Motor neuron (in vitro differentiated cells): ENCODE measurements at places on chromosomes 6 and 20. TPM values are rescaled to one million over a fixed set of nuclear protein-coding genes. Genes with fewer than 3 reads are reported as not detected.

- ATAC-seq: peak; percentile 3
Measured at GRCh38 chr20:62164879-62165761, 17.7 kb upstream of the MTG2 start.

DNA sequence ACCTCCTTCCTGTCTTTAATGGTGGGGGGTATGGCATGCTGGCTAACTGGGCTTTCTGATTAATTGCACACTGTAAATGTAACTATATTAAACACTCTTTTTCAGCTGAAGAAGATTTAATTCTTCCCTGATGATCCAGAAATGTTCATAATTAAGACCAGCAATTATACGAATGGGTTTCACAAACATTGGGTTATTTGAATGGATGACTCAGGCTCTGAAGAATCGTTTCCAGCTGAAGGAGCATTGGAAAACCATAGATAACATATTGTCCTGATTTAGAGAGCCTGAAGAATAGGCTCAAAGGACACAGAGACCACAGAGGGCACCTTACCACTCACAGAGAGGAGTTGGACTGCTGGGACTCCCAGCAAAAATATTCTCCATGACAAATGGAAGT is 130.7 kb upstream of the SSTR4 start:
- no peak for ATAC-seq

- no peak for ATAC-seq
Measured at GRCh38 chr6:90039911-90040310, 145.6 kb downstream of the GJA10 start.

- ATAC-seq: peak; percentile 1
Measured at GRCh38 chr20:49891476-49892110, 23.7 kb downstream of the SPATA2 start.

DNA sequence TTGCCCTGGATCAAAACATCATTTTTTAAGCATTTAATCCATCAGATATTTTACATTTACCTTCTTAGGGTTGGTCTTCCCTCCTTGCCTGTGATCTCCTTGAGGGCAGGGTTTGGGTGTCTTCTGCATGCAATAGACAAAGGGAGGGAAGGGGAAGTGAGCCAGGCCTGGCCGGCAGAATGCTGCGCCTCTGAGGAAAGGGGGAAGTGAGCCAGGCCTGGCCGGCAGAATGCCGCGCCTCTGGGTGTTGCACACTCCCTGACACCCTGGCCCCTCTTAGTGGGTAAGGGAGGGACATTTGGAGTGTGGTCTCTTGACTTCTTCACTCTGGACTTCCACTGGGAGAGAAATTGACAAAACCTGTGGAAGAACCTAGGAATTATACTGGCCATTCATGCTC is 12.4 kb downstream of the PSMF1 start:
- no peak for ATAC-seq

- no peak for ATAC-seq
Measured at GRCh38 chr20:24340933-24341332, 128.5 kb upstream of the SYNDIG1 start.

DNA sequence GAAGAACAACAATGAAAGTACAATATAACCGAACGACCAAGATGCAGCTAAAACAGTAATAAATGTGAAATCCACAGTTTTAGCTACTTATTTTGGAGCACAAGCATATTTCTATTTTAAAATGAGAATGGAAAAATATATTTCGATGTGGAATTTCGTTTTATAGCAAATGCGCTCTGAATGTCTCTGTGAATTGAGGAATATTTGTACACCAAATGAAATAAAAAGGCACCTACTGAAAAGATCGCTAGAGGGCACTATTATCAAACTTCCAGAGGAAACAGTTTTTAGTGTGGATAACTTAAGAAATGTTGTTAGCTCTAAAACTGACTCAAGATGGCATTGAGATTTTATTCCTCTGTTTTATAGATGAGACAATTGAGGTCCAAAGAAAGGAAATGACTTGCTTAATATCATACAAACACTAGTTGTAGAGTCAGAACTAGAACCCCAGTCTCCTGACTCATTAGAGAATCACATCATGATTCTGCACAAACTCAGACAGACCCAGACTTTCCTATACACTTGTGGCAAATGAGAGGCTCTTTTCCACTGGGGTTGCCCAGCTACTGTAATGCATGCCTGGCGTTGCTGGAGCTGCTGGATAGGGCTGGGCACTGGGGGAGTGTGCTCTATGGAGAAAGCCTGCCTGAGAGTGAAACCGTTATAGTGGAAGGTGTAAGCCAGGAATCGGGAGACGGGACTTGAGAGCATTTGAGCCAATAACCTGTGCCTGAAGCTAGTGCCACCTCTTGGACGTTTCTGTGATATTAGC is 51.9 kb downstream of the GCLC start:
- ATAC-seq: peak; percentile 42

DNA sequence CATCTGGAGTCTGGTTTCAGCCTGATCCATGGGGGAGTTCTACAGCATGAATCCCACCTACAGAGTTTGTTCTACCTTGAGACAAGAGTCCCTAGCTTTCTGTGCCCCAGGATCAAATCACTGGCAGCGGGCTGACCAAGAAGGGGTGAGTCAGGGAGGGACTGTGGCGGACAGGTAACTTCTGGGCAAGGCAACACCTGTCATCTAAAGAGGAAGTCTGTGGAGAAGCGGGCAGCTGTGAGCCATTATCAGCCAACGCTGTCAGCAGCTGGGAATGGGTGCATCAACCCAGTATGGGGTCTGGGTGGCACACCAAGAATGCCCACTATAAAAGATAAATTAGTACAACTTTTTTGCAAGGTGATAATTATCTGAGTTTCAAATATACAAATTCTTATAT is 45.9 kb downstream of the UBE3D start:
- no peak for ATAC-seq

DNA sequence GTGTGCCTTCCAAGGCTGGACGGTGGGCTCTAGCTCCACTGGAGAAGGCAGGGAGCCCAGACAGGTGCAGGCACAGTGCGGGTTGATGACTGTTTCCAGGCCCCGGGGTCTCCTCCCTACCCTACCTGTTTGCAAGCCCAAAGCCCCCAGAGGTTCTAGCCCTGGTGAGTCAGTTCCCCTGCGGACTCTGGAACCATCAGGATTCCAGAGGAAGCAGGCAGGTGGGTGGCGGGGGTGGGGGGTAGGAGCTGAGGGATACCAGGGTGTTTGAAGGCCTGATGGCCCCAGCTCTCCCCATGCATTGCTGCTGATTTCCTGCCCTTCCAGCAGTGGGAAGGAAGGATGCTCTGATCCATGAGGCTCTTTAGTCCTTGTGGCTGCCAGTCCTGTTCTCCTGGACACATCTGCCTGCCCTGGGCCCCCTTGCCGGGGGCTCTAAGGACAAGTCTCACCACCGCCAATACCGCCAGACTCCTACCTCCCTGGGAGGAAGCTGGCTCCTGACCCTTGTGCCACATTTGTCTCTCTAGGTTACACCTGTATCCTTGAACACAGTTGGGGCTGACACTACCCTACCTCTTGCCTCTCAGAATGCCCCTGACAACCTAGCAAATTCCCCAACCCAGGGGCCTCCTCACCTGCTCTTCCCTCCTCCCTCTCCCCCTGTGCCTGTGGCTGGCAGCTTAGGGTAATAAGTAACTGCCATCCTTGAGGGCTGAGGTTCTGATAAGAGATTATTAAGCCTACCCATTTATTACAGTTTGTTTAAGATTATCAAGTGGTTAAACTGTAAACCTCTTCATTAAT is 21.7 kb downstream of the KCNK5 start:
- no peak for ATAC-seq

DNA sequence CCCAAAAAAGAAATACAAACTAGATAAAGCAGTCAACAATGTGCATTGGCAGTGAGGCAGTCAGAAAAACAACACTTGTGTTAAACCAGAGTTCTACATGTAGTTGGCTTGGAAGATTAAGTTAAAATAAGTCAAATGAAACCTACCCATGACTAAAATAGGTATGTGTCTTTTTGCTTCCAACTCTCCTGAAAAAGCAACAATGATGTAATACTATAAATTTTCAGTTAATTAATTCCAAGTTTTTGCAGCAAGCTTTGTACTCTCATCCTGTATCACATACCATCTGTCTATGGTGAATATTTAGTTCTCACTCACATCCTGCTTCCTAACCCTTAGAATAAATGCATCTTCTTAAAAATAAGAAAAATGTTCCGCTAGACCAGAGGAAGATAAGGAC is 261.5 kb downstream of the KIF16B start:
- no peak for ATAC-seq

DNA sequence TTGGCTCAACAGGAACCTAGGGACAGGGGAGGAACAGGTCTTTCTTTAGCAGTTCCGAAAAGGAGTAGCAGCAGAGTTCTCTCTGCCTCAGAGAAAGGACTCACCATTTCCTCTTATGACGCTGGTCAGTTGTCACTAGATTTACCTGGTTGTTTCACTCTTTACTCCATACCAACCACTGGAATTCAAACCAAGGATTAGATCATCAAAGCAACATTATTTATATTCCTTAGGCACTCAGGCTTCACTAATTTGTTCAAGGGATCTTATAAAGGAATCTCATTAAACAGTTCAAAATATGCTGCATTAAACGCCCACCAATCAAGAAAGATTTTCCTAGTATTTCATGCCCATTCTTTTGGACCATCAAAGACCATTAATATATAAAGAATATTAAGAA is 1129.5 kb upstream of the MAP3K7 start:
- ATAC-seq: no peak

- no peak for ATAC-seq
Measured at GRCh38 chr6:55798571-55798970, 76.8 kb downstream of the BMP5 start.

GRCh38 chr6:151166180-151166579 is 73.6 kb upstream of the AKAP12 start:
- peak; percentile 88 for ATAC-seq

DNA sequence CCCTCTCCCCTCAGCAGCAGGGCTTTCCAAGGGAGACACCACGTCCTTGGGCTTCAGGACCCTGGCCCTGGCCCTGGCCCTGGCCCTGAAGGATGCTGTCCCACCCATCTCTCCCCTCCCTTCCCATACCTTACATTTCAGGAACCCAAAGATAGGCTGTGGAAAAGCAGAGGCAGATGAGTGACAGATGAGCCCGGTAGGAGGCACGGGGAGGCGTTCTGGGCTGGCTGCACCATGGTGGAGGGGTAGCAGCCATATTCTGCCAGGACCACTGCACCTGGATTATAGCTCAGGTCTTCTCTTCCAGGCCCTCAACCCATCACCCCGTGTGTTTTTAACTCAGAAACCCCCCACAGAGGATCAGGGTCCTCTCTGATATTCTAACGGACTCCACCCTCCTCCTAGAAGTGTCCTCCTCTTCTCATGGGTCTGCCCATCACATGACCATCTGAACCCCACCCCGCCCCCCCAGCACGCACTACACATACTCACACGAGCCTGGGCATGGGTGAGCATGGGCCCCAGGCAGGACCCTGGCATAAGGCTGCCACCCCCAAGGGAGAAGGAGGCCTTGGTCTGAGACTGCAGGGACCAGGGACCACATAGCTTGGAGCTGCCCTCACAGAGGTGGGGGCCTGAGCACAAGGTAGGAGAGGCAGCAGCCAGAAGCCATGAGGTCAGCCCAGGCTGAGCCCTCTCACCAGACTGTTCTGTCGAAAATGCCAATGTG is 220.8 kb upstream of the CDH4 start:
- ATAC-seq: no peak

DNA sequence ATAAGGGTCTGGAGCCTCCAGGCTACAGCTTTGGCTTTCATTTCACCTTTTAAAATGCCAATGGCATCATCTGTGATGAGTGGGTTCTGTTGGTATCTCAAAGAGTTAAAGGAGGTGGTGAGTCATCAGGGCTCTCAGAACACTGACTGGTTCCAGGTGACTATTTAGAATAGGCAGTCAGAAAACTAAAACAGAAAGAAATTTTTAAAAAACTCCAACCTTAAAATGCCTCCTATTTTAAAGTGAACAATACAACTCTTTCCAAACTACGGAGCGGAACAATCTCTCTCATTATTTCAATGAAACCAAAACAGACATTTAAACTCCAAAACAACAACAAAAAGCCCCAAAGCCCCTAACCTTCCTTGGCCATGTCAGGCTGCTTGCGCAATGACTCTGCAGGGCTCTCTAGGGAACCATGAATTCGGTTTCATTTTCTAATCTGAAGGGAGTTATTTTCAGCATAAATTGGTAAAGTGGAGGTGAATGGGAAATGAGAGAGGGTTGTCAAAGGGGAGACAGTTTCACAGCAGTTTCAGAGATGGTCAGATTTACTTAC is 194.9 kb downstream of the KIF6 start:
- peak; percentile 78 for ATAC-seq

DNA sequence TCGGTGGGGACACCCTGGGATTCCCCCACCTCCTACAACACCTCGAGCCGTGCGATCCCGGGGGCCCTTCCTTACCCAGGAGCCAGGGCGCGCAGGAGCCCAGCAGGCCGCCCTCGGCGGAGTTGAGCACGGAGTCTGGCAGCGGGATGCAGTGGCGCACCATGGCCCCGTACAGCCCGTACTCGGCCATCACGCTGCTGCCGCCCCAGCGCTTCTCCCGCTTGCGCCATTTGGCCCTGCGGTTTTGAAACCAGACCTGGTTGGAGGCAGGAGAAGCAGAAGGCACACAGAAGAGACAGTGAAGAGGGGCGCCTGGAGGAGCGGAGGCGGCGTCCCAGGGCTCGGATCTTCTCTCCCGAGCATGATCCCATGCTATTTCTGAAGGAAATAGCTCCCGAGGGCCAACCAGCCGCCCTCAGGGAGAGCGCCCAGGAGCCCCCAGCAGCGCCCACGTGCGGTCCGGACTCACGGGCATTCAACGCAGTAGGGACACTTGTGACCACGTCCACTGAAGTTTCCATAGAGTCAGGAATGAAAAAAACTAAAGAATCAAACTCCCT is 4.3 kb downstream of the VSX1 start:
- peak; percentile 81 for ATAC-seq

DNA sequence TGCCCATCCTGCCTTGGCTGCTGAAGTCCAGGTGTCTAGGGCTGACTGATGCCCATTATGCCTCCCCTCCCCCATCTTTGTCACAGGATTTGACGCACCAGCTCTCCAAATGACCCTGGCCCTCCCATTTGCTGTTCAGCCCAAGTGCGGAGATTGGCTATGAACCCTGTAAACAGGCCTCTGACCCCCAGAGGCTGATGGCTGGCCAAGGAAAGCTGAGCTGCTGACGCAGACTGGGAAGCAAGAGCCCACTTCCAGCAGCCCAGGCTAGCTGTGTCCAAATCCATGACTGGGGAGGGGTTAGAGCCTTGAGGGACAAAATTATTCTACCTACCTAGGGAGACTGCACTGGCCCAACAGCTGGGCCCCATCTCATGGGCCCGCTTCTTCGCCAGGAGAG is 797 bp upstream of the GNRH2 start:
- no peak for ATAC-seq

- ATAC-seq: no peak
Measured at GRCh38 chr6:139037490-139037889, 8.9 kb downstream of the ABRACL start.

BFSP1 gene
- 2.5 and 2.9 TPM in 2 replicates for total RNA-seq

ANKRD66 gene
- 0.56 and 0.65 TPM in 2 replicates for total RNA-seq

CD109 gene
- 24.1 and 55.2 TPM in 2 replicates for total RNA-seq

ADTRP gene
- total RNA-seq: 1.7 and 1.8 TPM in 2 replicates

PKIB gene
- 3.5 and 3.7 TPM in 2 replicates for total RNA-seq

EPB41L1 gene
- total RNA-seq: 24.0 and 28.2 TPM in 2 replicates

SLC24A3 gene
- 9.7 and 10.3 TPM in 2 replicates for total RNA-seq

FRMD1 gene
- 0.11 and 0.25 TPM in 2 replicates for total RNA-seq

NNAT gene
- total RNA-seq: 5.3 and 7.3 TPM in 2 replicates

MTFR2 gene
- total RNA-seq: 7.1 and 9.3 TPM in 2 replicates
